Panc1 (cell line): ENCODE measurements at places on chromosomes 6 and 20.

DNA sequence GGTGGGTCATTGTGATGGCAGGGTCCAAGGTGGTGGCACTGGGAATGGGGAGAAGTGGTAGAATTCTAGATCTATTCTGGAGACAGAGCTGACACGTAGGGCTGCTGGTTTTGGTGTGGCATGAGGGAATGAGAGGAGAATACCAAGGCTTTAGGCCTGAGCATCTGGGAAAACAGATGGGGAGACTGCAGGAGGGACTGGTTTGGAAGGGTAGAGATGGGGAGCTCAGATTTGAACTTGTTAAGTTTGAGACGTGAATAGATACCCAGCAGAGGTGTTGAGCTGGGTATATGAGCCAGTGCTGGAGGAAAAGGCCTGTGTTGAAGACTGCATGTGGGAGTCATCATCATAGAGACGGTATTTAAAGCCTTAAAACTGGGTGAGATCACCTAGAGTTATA lies 17.5 kb downstream of the TRMT6 start:
- DNase-seq: no peak

DNA sequence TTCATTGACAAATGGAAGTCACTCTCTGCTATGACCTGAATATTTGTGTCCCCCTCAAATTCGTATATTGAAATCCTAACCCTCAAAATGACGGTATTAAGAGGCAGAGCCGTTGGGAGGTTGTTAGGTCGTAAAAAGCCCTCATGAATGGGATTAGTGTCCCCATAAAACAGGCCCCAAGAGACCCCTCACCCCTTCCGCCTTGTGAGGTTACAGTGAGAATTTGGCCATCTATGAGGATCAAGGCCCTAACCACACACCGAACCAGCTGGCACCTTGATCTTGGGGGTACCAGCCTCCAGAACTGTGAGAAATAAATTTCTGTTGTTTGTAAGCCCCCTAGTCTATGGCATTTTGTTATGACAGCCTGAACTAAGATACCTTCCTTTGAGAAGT lies 52.5 kb upstream of the SLC22A16 start:
- no peak for DNase-seq

DNA sequence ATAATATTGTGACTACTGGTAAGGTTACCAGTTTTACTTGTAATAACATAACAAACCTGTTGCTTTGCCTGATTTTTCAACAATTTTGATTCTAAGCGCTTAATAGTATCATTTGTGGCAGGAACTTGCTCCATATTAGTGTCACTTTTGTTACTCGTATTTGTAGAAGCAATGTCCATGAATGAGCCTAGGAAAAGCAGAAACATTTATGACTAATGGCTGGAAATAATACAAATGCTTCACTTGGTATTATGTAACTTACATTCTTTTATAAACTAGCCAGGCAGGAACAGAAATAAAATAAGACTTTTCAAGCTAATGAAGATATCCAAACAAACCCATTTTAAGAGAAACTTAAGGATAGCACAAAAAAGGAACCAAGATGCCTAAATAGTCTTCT lies 38.9 kb downstream of the MAP3K7 start:
- DNase-seq: no peak

DNA sequence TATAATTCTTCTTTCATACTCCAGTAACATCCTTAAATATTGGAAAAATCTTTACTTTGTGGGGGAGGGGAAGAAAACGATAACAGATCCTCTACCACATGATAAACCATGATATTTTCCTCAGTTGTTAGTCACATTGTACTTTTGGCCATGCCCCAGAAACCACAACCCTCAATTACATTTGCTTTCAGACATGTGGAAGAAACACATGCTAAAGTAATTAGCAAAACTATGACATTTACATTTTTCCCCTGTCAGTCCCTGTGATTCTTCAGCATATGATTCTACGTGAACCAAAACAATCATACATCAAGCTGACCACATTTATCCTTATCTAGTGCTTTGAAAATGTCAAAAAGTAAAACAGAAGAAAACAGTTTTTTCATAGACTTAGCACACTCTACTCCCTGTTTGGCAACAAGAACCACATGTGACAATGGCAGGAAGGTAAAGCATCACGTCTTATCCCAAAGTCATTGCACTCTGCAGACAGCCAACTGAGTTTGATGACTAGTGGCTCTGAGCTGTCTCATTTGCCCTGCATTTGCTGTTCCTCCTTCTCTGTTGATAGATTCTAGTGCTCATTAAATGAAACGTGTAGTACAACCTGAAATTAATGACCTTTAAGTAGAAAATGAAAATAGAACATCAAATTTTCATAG lies 505.8 kb upstream of the MARCKS start:
- DNase-seq: no peak
